Trophoblast cell (in vitro differentiated cells and primary cell): ENCODE measurements at places on chromosomes 16 and 17.

GRCh38 chr16:2148714-2149629 is 547 bp downstream of the RAB26 start:
- no peaks in the 10 kb centered on the region for H3K27me3 ChIP-seq
- peaks cover 34% of the 10 kb centered on the region for H3K4me1 ChIP-seq
- peak overlapping the region; percentile 47 for H3K4me3 ChIP-seq
- no peak overlapping the region for H3K27ac ChIP-seq
- no peak for DNase-seq

DNA sequence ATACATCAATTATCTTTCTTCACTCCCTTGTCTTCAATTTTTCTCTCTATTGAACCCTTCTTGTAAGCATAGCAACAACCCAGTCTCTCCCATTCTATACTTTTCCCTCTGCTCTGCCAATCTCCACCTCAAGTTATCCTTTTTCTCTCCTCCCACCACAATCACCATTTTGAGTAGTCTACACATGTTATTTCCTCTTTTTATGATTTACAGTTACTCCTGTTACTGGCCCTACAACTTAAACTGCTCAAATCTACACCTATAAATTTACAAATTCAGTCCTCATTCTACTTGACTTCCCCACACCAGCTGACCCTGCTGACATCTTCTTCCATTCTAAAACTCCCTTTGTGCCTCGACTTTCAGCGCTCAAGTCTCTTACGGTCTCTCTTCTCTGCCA is 84.6 kb downstream of the SPAG9 start:
- no peak overlapping the region for H3K27ac ChIP-seq
- no peaks in the 10 kb centered on the region for H3K4me1 ChIP-seq
- DNase-seq, result no peak
- H3K27me3 ChIP-seq, result no peaks in the 10 kb centered on the region
- H3K36me3 ChIP-seq, result peaks cover 7% of the 10 kb centered on the region

- H3K27ac ChIP-seq, result no peak overlapping the region
- H3K36me3 ChIP-seq, result no peaks in the 10 kb centered on the region
- DNase-seq, result no peak
- no peaks in the 10 kb centered on the region for H3K4me1 ChIP-seq
- no peaks in the 10 kb centered on the region for H3K27me3 ChIP-seq
These were observed 42.9 kb upstream of the NFAT5 start for GRCh38 chr16:69522732-69523404.

- H3K4me1 ChIP-seq, result no peaks in the 10 kb centered on the region
- no peak for DNase-seq
- H3K36me3 ChIP-seq, result no peaks in the 10 kb centered on the region
- no peak overlapping the region for H3K4me3 ChIP-seq
- peaks cover 2% of the 10 kb centered on the region for H3K27me3 ChIP-seq
- no peak overlapping the region for H3K27ac ChIP-seq
These were observed 8.2 kb downstream of the KRT26 start for GRCh38 chr17:40763752-40764151.

DNA sequence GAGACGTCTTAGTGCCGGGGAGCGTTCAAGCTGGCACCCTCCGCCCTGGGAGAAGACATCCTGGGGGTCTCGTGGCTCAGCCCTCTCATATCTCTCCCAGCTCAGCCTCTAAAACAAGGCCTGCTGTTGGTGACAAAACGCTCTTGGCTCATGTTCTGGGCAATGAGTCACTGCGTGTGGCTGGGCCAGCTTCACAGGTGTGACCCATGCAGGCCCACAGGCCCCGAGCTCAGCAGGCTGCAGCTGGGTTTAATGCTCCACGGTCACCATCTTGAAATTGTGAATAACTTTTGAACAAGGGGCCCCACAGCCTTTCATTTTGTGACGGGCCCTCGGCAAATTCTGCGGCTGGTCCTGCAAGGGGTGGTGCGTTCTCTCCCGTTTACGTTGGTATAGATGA is 22.4 kb downstream of the GAA start:
- DNase-seq, result peak; percentile 92
- peaks cover 6% of the 10 kb centered on the region for H3K4me1 ChIP-seq
- no peaks in the 10 kb centered on the region for H3K27me3 ChIP-seq
- H3K36me3 ChIP-seq, result no peaks in the 10 kb centered on the region
- H3K27ac ChIP-seq, result no peak overlapping the region
- no peak overlapping the region for H3K4me3 ChIP-seq

GRCh38 chr16:74094514-74094913 is 202.1 kb upstream of the PSMD7 start:
- no peak for DNase-seq
- H3K27ac ChIP-seq, result no peak overlapping the region
- H3K36me3 ChIP-seq, result no peaks in the 10 kb centered on the region
- no peaks in the 10 kb centered on the region for H3K4me1 ChIP-seq
- H3K4me3 ChIP-seq, result no peak overlapping the region

GRCh38 chr17:76585649-76586593 is at the start of gene ST6GALNAC2:
TSS of gene ST6GALNAC2 (minus strand) at chr17:76585860. CDS start at chr17:76585808, 52 bp downstream.
- no peaks in the 10 kb centered on the region for H3K36me3 ChIP-seq
- H3K4me1 ChIP-seq, result peaks cover 4% of the 10 kb centered on the region
- DNase-seq, result peak; percentile 91
- H3K4me3 ChIP-seq, result peak within 1 kb of the TSS; percentile 63

- no peaks in the 10 kb centered on the region for H3K36me3 ChIP-seq
- no peak overlapping the region for H3K27ac ChIP-seq
- no peaks in the 10 kb centered on the region for H3K4me1 ChIP-seq
- no peak overlapping the region for H3K4me3 ChIP-seq
- no peak for DNase-seq
These were observed 286.7 kb downstream of the IRX3 start for GRCh38 chr16:53999841-54000240.

DNA sequence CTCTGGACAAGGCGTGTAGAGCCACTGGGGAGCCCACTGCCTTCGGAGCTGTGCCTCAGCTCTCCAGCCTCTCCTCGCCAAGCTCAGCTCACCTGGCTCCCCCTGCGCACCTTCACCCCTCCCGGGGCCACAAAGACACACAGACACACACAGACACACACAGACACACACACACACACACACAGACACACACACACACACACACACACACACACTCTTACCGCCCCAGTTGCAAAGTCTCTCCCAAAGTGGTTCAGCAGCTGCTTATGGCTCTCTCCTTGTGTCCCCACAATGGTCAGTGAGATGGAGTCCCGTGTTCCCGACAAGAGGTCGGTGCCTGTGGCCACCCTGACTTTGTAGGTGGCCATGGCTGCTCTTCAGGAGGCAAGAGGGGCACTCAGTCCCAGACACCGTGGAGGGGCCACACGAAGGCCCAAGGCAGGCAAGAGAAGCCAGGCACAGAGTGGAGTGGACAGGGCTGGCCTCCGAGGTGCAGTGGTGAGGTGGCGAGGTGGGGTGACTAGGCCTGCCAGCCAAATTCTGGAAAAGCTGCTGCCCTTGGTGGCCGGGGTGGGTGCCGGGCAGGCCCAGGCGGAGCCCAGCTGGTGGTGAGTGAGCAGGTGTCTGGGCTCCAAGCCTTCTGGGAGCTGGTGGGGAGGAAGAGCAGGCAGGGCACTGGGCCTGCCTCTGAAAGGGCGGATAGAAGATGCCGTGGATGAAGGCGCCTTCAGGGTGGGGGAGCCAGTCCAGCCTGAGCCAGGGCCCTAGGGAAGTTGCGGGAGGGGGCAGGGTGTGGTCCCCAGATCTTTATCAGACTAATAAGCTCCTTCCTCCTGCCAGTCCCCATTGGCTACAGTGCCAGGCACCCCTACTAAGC is at the start of gene ALOX12B:
ALOX12B (minus strand) TSS at position 642 of the 877 bp plus-strand sequence; CDS start at position 368, 274 bp downstream.
- no peak for DNase-seq
- no peaks in the 10 kb centered on the region for H3K4me1 ChIP-seq

- H3K36me3 ChIP-seq, result peaks cover 2% of the 10 kb centered on the region
- H3K4me3 ChIP-seq, result no peak overlapping the region
- no peaks in the 10 kb centered on the region for H3K27me3 ChIP-seq
- H3K27ac ChIP-seq, result no peak overlapping the region
- no peak for DNase-seq
These were observed 179.8 kb downstream of the KATNIP start for GRCh38 chr16:27729516-27730304.

DNA sequence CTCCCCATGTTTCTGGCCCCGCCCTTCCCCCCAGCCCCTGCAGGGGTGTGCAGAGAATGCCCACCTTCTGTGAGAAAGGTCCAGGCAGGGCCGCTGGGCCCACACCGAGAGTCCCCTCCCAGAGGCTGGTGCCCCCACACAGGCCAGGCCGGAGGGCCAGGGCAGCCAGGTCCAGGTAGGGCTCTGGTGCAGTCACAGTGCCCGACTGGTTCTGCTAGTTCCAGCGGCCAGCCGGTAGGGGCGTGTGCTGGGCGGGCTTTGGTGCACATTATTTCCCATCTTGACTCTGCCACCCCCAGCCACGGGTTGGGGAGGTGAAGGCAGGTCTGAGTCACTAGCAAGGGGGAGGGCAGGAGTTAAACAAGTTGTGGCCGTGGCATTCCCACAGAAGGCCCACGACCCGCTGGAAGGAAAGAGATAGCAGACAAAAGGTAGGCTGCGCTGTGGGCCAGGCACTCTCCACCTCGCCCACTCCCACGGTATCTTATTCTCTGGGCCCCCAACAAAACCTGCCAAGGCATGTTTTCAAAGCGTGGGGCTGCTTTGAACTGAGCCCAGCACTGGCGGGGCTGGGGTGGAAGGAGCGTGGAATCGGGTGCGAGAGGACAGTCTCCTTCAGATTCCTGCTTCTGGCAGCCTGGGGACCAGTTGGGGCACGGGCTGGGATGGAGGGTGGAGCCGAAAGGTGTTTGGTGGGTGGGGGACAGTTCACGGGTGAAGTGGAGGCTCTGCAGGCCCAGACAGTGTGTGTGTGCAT is 1.9 kb downstream of the EPN3 start:
- DNase-seq, result peak; percentile 70
- H3K27me3 ChIP-seq, result no peaks in the 10 kb centered on the region
- H3K4me3 ChIP-seq, result no peak overlapping the region
- peaks cover 35% of the 10 kb centered on the region for H3K4me1 ChIP-seq
- peaks cover 31% of the 10 kb centered on the region for H3K36me3 ChIP-seq

GRCh38 chr17:43713494-43714162 is 45.0 kb downstream of the SOST start:
- peaks cover 7% of the 10 kb centered on the region for H3K27me3 ChIP-seq
- no peak overlapping the region for H3K27ac ChIP-seq
- H3K4me3 ChIP-seq, result peak overlapping the region; percentile 62
- DNase-seq, result peak; percentile 47
- H3K36me3 ChIP-seq, result no peaks in the 10 kb centered on the region

DNA sequence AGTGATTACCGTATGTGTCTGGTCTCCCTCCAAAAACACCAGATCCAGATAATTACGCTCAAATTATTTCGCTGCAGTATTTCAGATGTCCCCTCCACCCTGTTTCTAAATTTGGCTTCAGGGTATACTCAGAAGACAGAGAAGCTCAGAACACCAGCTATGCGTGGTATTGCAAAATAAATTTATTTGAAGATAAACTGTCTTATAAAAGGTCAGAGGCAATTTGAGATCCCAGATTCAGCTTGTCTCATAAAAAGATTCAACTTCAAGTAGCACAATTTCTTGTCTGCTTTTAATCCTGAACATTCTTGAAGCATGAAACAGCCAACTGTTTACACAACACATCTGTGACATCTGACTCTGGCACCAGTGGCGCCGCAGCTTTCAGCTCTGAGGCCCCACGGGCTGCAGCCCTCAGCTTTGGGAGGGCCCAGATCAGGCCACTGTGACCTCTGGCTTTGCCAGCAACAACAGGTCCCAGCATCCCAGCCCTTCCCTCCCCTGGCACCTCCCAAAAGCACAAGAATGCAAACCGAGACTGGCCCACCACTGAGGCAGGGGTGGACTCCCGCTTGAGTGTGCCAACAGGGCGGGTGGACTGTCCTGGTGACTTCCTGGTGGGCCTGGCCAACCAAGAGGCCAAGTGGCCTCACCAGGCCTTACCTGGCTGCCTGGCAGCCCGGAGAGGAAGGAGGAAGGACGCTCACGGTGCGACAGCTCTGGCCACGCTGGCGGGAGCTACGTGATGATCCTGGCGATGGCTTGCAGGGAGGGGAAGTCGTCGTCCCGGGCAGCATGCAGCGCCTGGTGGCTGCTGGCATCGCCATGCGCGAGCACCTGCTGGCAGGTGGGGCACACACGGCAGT is 8.0 kb downstream of the SYNGR3 start:
- peaks cover 58% of the 10 kb centered on the region for H3K36me3 ChIP-seq
- H3K27ac ChIP-seq, result no peak overlapping the region
- no peaks in the 10 kb centered on the region for H3K4me1 ChIP-seq
- no peak for DNase-seq
- H3K27me3 ChIP-seq, result no peaks in the 10 kb centered on the region
